ENCODE measurements at places on chromosomes 2 and 18. TPM values are rescaled to one million over a fixed set of nuclear protein-coding genes. Genes with fewer than 3 reads are reported as not detected.

GRCh38 chr2:121213386-121213785 lies 71.6 kb downstream of the TFCP2L1 start:
- no peak for DNase-seq

- DNase-seq, result no peak
Observed at GRCh38 chr2:149410701-149411484, 80.5 kb downstream of the LYPD6 start.

CCL20 gene
- total RNA-seq, result not detected

SCYGR4 gene
- not detected for total RNA-seq

GULP1 gene
- total RNA-seq, result 43.8 TPM

GRCh38 chr2:64837925-64838641 lies 151.1 kb upstream of the SLC1A4 start:
- no peak for DNase-seq

- no peak for DNase-seq
Observed at GRCh38 chr2:46147626-46148368, 149.4 kb upstream of the EPAS1 start.

FEV gene
- total RNA-seq, result not detected

SLC30A3 gene
- 0.93 TPM for total RNA-seq

GRCh38 chr2:160318218-160318617 lies 118.1 kb upstream of the ITGB6 start:
- DNase-seq, result no peak

DNA sequence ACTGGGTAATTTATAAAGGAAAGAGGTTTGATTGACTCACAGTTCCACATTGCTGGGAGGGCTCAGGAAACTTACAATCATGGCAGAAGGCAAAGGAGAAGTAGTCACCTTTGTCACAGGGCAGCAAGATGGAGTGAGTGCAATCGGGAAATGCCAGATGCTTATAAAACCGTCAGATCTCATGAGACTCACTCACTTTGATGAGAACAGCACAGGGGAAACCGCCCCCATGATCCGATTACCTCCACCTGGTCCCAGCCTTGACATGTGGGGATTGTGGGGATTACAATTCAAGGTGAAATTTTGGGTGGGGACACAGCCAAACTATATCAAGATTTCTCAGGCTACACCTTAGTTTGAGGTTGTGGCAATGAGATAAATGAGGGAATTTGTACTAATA lies 54.9 kb downstream of the AKAIN1 start:
- DNase-seq, result no peak

Data from neural crest cell (in vitro differentiated cells).